ENCODE measurements at places on chromosomes 13 and 19.

GRCh38 chr19:42204664-42205063 is 12.8 kb downstream of the DEDD2 start:
- no peak for DNase-seq

DNA sequence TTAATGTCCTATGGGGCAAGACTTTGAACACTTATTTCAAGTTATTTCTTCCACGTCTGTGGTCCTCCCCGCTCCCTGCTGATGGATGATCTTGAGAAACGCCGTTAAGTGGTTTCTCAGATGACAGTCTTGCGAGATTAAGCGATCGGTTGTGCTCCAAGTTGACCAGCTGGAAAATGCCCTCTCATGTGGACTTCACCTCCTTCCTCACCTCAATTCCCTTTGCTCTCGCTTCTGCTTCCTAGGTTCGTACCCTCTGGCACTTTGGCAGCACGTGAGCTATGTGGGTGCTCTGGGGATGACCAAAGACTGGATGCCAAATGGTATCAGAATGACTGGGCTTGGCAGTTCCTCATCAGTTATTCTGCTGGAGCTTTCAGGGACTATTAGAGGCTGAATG is 480.0 kb downstream of the ZNF536 start:
- no peak for DNase-seq

DNA sequence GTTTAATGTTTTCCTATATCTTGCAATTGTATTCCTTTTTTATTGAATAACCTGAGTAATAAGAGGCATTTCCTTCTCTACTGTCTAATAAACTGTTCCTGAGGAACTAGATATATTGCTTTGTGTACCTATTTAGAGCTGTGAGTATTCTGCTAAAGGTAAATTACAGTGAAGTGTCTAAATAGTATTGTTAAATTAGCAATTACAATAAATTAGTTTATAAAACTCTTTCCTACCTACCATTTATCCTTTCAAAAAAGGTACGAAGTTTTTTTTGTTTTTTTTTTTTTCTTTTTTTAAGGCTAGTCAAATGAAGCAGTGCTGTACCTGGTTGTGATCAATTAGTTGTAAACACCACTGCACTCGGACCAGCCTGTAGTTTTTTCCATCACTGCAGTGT is 34.8 kb downstream of the TM9SF2 start:
- DNase-seq: no peak

- no peak for DNase-seq
These were observed 383.4 kb downstream of the EFNB2 start for GRCh38 chr13:106152047-106152446.

GRCh38 chr19:44553478-44554171 is 24.1 kb upstream of the CEACAM20 start:
- peak; percentile 67 for DNase-seq

GRCh38 chr13:87954091-87954490 is 282.9 kb downstream of the SLITRK5 start:
- DNase-seq: no peak

DNA sequence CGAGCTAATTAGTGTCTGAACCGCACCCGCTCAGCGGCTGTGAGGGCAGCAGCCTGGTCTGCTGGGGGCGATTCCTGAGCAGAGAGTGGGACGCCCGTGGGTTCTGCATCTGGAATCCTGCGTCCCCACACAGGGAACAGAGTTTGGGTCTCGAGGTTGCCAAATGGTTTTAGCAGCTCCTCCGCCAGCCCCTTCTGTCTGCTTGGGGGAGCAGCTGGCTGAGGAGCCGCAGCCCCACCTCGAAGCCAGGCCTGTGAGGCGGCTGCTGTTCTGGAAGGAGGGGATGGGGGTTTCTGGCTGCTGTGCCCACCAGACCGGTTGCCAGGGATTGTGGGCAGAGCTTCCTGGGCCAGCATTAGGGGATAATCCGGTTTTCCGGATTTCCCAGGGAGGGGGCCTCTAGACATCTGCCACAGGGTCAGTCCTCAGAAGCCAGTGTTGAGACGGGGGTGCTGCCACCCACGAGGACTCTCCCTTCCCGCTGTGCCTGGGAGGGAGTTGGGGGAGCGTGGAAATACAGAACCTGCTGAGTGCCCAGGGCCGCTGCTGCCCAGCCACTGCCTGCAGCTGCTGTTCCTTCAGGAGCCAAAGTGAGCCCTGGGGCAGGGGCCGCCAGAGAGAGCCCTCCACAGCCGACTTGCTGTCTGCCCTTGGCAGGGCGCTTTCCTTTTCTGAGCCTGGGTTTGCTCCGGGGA is 2.0 kb downstream of the CDC34 start:
- no peak for DNase-seq

DNA sequence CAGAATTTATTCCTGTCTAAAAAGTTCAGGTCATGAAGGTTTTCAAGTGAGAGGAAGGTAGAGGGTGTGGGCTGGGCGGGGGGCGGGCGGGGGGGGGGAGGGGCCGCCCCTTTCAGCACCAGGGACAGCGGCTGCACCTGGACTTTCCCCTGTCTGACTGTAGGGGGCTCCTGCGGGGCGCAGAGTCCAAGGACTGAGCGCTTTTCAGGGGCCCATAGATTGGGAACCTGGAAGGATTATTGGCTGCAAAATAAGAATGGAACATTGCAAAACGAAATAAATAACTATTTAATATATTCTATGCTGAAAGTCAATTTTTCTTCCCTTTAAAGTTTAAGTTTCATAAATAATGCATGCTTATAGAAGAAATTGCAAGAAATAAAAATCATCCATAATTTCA is 8.9 kb upstream of the CYP4F3 start:
- DNase-seq: no peak

All from GF-D8 (cell line).